ENCODE measurements at places on chromosomes 7 and 10.

DNA sequence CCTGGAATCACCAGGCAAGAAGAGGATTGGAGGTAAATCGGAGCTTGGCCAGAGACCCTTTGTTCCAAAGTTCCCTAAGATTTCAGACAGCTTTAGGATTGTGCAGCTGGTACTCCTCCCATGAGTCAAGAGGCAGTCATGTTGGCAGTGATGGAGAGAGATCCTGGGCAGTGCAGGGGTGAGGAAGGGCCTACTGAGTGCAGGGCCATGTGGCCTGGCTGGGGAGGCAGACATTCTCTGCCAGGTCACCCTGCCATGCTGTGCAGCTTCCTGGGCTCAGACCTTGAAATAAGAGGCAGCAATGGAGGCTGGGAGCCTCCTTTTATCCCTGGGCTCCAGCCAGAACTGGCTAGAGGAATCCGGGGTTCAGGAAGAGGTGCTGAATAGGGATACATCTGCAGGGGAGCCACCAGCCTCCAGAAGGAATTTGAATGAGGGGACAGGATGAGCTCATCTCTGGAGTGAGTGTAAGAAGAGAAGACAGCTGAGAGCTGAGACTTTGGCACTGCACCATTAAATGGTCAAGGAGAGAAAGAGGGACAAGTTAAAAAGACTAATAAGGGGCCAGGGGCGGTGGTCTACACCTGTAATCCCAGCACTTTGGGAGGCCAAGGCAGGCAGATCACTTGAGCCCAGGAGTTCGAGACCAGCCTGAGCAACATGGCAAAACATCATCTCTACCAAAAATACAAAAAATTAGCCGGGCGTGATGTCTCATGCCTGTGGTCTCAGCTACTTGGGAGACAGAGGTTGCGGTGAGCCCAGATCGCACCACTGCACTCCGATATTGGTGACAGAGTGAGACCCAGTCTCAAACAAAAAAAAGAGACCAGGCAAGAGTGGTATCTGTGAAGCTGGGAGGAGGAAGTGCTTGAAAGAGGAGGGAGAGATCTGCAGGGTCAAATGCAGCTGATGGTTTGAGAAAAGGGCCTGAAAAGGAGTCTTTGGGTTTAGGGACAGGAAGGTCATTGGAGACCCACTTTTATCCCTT lies 12.0 kb downstream of the SFTPD start:
- DNase-seq = no peak

- DNase-seq = no peak
Measured at GRCh38 chr10:50419756-50420155, 168.4 kb upstream of the ASAH2 start.

- DNase-seq = no peak
Measured at GRCh38 chr7:153430931-153431330, 621.3 kb upstream of the DPP6 start.

DNA sequence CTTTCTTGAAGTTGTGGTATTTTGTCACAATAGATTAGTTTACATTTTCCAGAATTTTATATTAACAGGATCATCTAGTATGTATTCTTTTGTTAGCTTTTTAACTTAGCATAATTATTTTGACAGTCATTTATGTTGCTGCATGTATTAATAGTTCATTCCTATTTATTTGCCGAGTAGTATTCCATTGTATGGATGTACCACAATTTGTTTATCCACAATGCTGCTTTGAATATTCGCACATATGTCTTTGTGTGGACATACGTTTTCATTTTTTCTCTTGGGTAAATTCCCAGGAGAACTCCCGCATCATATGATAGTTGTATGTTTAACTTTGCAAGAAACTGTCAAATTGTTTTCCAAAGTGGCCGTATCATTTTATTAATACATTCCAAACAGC lies 115.7 kb downstream of the CPEB3 start:
- DNase-seq = no peak

DNA sequence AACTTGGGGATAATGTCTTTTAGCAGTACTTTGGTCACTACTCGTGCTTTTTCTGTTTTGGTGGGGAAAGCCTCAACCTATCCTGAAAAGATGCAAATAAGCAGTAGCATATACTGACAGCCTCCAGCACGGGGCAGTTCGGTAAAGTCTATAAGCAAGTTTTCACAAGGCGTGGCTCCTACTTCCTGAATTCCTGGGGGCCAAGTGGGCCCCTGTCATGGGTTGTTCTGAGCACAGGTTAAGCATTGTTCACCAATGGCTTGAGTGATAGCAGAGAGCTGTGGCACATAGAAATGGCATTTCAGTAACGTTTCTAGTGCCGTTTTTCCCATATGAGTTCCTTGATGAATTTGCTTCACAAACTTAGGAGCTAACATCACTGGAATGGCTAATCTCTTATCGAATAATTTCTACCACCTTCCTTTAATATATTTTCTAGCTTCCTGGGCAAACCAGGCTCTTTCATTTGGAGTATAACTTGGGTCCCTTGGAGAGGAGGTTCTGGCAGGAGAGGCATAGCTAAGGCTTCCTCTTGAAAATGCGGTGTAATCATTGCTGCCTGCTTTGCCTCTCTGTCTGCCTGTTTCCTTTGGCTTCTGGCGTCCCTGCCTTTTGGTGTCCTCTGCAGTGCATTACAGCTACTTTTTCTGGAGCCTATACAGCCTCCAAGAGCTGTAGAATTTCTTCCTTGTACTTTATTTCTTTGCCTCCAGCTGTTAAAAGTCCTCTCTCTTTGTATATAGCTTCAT lies 11.7 kb upstream of the ZNF239 start:
- DNase-seq = peak; percentile 84

DNA sequence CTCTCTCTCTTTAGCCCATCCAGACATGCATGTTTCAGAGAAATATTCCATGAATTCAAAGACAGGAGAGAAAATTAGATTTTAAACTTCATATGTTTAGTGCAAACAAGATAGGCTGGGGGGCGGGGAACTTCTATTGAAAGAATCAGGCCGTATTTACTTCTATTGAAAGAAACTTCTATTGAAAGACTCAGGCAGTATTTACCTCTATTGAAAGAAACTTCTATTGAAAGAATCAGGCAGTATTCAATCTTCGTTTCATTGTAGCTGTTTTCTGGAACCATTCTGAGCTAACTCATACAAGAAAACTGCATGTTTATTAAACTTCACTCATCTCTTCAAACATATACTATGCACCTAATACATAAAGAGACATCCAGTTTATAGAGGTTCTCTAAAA lies 123.1 kb downstream of the TYW1B start:
- no peak for DNase-seq

DNA sequence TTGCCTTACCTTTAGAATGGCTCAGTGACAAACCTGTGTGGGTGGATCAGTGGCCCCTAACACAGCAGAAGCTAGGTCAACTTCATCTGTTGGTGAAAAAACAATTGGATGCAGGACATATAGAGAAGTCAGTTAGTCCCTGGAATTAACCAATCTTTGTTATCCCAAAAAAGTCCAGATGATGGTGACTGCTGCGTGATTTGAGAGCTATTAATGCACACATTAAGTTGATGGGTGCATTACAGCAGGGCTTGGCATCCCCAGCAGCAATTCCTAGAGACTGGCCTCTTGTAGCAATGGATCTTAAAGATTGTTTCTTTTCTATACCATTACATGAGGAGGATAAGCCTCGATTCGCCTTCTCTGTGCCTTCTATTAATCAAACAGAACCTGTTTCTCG lies 33.3 kb downstream of the OR13A1 start:
- no peak for DNase-seq

GRCh38 chr10:121791761-121792160 lies 136.1 kb downstream of the ATE1 start:
- no peak for DNase-seq

DNA sequence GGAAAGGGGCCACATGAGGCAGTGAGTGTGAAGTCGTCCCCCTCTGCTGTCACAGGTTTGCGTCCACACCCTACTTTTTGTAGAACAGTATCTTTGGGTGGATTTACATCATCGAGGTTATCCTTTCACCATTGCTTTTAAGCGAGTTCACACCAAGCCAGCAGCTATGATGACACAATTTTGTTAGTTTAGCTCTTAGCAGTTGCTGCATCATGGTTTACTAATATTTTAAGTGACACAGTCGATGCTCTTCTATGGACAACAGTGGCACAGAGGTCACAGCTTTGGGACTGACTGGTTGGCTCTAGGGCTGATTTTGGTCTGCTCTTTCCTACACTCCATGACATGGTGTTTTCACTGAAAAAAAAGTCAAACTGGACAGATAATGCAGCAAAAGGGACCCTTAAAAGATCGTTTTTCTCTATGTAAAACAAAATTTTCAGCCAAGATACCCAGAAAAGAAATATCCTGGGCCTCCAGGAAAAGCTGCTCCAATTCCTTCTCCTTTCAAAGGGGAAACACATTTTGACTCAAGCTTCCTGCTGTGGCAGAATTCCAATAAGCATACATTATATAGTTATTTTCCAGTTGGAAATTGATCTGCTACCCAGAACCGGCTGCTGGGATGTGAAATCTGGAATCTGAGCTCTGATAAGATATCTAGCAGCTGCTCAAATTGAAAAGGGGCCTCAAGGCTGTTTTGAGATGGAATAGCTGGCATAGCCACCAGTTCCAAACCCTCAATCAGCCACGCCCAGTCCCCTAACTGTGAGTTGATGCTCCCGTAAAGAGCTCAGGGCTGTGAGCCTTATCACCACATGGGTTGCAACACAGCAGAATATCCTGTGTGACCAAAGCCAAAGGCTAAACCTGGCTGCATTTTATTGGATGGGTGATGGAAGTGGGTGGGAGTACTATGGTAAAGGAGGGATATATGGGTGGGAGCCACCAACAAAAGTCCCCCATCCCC lies 114.2 kb downstream of the SMURF1 start:
- DNase-seq = no peak

DNA sequence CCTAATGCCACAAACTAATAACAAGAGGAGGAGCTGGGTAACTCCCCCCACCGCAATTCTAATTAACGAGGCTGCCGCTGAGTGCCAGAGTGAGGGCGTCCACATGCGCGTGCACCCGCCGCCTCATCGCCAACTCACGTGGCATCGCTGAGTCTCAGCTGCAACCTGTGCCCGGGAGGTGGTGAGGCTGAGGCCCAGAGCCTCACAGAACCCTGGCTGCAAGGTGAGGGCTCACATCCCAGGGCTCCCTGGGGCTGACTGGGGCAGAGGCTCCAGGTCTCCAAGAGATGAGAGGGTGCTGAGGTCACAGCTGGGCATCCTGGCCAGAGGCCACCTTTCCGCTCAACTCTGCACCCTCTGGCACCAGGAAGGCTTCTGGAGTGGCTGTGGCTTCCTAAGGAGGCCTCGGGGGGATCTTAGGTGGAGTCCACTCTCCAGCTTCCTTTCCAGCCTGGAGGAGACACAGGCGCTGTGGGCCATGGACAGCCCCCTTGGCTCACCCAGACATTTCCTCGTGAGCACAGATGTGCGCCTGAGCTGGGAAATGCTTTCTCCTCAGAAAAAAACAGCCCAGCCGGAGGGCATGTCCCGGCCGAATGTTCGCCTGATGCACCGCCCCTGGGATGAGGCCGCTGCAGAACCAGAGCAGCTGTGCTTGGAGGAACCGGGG lies 242.6 kb downstream of the MAD1L1 start:
- DNase-seq = no peak

GRCh38 chr10:86899670-86900276 lies 57.6 kb downstream of the MMRN2 start:
- DNase-seq = peak; percentile 40

GRCh38 chr7:41586931-41587640 lies 115.8 kb downstream of the INHBA start:
- no peak for DNase-seq

GRCh38 chr10:96470116-96470743 lies 43.5 kb downstream of the TLL2 start:
- DNase-seq = no peak

- DNase-seq = no peak
Measured at GRCh38 chr7:88395715-88396114, 89.0 kb upstream of the STEAP4 start.

- no peak for DNase-seq
Measured at GRCh38 chr10:16698461-16698860, 118.8 kb downstream of the RSU1 start.

DNA sequence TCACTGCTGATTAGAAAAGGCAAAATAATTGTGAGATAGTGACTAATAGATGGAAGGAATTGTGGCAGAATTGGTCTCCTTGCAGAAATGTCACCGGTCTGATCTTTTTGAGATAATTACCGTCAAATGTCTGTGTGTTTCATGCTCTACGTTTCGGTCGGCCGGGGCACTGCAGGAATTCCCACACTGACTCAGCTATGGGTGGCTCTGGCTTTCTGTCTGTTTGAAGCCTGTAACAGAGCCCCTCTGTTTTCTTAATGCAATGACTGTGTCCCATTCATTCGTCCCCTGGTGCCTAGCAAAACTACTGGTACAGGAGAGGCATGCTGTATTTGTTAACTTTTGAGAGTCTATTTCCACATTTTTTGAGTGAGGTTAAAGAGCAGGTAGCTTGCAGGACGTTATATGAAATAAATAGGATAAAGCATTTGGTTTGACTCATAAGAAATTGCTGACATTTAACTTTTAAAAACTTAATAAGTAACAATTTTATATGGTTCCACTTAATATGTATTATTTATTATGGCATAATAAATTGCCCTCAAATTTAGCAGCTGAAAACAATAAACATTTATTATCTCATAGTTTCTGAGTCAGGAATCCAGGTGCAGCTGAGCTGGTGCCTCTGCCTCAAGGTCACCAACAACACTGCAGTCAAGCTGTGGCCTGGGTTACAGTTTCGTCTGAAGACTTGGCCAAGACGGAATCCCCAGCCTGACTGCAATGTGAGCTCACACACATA lies 53.3 kb upstream of the CTBP2 start:
- DNase-seq = peak; percentile 18

- no peak for DNase-seq
Measured at GRCh38 chr7:117780832-117781231, 92.4 kb downstream of the CTTNBP2 start.

GRCh38 chr10:1216574-1217236 lies 160.5 kb downstream of the WDR37 start:
- no peak for DNase-seq

GRCh38 chr7:71477441-71477840 lies 345.5 kb downstream of the GALNT17 start:
- no peak for DNase-seq

DNA sequence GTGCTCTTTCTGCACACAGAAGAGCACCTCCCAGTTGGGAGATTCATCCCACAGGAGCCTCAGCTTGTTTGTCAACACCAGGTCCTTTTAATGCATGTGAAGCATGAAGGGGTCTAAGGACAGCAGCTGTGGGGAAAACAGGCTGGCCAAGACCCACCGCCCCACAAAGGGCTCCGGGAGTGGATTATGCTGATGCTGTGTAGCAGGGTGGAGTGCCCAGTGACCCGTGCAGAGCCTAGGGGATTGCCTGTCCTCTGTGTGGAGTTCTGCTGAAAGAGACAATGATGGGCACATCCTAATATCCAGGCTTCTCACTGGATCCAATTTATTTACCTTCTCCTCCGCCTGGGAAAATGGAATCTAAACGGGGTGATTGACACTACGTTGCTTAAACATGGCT lies 74.0 kb downstream of the PIP4K2A start:
- DNase-seq = no peak

DNA sequence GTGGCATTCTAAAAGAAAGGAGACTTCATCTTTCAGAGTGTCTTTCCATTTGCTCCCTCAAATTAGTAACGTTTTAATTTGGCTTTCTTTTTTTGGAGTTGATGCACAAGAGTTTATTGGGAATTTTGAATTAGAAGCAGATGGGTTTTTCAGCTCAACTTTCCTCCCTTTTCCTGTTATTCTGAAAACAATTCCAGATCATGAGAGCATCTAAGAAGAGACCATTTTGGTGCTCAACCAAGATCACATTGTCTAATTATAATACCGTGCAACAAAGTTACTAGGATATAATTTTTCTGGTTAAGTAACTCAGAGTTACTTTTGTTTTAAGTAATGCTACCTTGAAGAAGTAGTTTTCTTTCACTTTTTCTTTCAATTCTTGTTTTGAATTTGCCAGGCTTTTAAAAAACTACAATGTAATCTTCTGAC lies 396.6 kb upstream of the KLF6 start:
- DNase-seq = no peak

GRCh38 chr10:93913706-93914105 lies 19.9 kb downstream of the SLC35G1 start:
- no peak for DNase-seq
